Stimulated activated CD4-positive, alpha-beta T cell treated with anti-CD3 and anti-CD28 coated beads, Interleukin-15, amount 100 ng/mL, for 24 hours (primary cell): ENCODE measurements at places on chromosomes 3 and 15.

GRCh38 chr15:50702762-50703334 is 16.3 kb upstream of the TRPM7 start:
- DNase-seq, result no peak

- peak; percentile 73 for DNase-seq
These were observed 10.8 kb upstream of the VPS33B start for GRCh38 chr15:91032919-91033803.

DNA sequence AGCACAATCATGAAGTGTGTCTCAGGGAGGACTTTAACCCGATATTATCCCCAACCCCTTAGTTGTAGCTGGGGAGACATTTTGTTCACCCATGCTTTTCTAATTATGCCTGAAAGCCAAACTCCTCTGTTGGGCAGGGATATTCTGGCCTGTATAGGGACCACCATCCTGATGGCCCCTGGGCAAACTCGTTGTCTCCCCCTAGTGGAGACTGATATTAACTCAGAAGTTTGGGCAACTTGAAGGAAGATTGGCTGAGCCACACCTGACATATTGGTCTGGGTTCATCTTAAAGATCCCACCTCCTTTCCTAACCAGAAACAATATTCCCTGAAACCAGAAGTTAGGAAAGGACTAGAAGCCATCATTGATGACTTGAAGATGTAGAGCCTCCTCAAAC is 42.3 kb downstream of the TM4SF18 start:
- no peak for DNase-seq

GRCh38 chr15:57079931-57080620 is 161.6 kb downstream of the TCF12 start:
- no peak for DNase-seq

DNA sequence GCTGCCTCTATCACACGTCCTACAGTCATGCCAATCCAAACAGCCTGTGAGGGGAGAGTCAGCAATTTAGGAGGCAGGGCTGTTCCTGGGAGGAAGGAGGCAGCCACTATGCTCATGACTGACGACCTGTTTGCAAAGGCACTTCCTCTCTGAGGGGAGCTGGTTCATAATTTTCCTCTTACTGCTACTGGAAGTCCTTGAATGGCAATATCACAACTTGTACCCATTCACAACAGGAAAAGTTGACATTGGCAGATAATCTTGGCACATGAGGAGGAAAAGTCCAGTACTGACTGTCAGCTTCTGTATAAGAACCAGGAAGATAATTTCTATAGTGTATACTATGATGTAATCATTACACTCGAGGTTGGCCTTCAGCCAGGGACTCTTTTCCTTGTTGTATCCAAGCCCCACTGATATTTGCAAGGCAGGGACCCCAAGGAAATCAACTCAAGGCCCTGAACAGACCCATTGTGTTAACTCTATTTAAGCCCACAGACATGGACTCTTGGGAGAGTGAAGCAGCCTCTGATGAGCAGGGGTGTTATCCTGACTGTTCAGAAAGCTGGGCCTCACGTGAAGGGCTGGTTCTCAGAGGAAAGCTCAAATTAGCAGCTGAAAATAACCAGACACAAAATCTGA is 267.3 kb upstream of the ADAMTS9 start:
- no peak for DNase-seq

GRCh38 chr3:46713898-46714552 is 3.6 kb downstream of the PRSS50 start:
- peak; percentile 28 for DNase-seq

- DNase-seq, result no peak
These were observed 129.0 kb upstream of the SLC7A14 start for GRCh38 chr3:170714562-170715535.

- DNase-seq, result no peak
These were observed 23.1 kb downstream of the SST start for GRCh38 chr3:187646906-187647660.

GRCh38 chr3:56075089-56075488 is 393.2 kb downstream of the ERC2 start:
- DNase-seq, result no peak

- no peak for DNase-seq
These were observed 9.8 kb downstream of the FXR1 start for GRCh38 chr3:180922242-180922641.

DNA sequence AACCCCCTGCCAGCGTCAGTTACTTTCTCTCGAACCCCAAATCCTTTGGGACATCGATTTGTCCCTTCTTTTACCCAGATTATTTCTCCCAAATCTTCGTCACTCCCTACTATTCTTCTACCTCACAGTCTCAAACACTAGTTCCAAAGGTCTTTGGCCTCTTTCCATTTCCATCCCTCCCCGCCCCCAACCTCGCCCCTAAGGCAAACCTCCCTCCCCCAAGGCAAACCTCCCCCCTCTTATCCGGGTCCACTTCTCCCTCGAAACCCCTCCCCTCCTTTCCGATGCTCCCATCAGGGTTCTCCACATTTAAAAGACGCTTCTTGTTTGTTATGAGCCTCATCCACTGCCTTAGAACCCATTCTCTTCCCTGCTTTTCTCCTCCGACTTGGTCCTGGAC is 583 bp downstream of the EAF1 start:
- no peak for DNase-seq

DNA sequence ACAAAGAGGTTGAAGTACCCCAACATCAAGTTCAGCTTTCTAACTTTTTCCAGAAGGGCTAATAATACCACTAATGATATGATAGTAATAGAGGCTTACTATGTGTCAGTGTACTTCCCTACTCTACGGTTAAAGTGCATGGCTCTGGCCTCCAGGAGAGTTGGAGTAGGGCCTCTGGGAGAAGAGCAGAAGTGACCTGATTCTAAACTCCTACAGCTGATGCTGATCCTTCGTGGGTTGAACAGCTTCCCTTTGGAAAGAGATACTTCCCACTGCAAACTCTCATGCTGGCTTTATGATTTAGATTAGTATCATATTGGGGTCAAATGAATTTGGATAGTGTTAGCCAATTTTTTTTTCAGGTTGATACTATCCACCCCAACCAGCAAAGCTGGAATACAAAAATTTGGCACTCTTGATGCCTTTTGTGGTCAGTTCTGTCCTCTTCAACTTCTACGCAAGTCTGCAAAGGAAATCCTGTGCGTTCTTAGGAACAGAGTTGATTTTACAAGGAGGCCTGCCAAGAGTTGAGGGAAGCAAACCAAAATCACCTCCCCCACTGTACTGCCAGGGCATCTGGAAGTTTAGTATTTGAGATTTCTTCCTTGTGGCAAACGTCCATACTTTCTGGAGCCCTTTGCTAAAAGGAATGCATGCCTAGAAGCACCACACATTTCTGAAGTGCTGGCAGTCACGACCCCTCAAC is 17.8 kb downstream of the TMEM212 start:
- DNase-seq, result no peak
